NCI-H69 (cell line): ENCODE measurements at places on chromosomes 1 and 21.

DNA sequence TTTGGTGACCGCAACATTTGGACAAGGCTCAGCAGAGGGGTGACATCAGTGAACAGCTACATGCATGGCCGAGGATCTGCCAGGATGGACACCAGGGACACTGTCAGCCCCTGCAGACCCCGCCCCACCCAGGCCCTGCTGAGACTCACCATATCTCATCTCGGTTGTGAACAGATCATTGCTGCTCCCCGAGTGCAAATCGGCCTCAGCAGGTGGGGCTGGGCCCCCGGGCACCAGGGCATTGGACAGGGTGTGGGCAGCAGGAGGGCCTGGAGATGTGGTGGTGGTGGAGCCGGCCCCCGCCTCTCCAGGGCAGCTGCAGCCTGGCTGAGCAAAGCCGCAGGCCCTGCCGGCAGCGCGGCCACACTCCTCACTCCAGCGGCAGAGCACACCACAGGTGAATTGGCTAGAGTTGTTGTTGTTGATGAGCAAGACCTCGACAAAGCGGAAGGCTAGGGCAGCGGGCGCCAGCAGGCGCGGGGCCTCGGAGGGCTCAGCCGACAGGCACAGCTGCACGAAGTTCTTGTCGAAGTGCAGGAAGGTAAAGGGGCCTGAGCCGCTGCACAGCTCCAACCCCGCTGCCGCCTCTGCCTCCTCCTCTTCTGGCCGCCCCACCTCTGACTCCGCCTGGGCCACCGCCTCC, 8.2 kb downstream of the ADGRB2 start:
- no peak for DNase-seq

DNA sequence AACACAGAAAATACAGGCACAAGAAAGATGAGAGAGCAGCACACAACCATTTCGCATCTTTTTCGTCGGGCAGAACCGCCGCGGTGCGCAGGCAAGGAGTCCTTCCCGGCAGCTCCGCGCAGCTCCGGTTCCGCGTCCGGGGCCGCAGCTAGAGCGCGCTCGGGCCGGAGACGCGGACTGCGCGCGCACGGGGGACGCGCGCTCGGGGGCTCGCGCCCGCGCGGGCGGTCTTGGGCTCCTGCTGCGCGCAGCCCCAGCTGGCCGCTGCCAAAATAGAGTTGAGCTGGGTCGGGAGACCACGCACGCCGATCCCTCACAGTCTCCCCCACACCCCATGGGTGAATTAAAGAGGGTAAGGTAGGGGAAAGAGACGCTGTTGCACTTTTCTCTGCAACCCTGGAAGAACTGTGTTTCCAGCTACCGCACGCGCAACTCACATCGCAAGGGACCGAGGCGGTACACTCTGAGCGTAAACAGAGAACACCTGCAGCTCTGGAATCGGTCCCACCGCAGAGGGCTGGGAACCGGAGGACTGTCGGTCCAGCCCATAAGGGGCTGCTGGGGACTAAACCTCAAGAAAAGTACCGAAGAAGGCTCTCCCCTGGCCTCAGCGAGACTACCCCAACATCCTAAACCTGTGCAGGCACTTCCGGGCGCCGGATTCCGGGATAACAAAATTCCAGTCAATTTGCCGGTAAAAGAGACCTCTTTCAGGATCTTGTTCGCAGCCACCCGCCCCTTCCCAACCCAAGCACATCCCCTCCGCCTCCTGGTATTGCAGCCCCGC, 1.7 kb downstream of the NR5A2 start:
- DNase-seq = peak; percentile 87

- DNase-seq = no peak
These were observed 529.5 kb downstream of the COL11A1 start for GRCh38 chr1:102578804-102579203.

GRCh38 chr1:210222340-210223006, 10.1 kb upstream of the SERTAD4 start:
- DNase-seq = peak; percentile 67
